T-helper 2 cell (primary cell): ENCODE measurements at places on chromosomes 16 and 17.

DNA sequence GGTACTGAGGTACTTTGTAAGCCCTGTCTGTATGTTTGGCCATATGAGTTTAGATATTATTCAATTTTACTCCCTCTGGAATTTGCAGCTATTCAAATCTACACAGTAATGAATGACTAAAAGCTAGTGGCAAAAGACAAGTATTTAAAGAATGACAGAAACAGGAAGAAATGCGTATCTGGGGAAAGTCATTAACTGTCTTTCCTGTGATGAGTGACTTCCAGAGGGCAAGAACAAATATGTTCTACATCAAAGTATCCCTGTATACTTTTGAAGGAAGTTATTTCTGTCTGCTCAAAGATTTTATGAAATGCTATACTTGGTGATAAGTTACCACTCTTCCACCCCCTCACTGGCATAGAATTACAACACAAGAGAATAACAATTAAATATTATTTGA is 489.3 kb upstream of the SOX9 start:
- no peak for DNase-seq

- no peak for DNase-seq
These were observed 510.2 kb downstream of the CDH13 start for GRCh38 chr16:83136924-83137323.

DNA sequence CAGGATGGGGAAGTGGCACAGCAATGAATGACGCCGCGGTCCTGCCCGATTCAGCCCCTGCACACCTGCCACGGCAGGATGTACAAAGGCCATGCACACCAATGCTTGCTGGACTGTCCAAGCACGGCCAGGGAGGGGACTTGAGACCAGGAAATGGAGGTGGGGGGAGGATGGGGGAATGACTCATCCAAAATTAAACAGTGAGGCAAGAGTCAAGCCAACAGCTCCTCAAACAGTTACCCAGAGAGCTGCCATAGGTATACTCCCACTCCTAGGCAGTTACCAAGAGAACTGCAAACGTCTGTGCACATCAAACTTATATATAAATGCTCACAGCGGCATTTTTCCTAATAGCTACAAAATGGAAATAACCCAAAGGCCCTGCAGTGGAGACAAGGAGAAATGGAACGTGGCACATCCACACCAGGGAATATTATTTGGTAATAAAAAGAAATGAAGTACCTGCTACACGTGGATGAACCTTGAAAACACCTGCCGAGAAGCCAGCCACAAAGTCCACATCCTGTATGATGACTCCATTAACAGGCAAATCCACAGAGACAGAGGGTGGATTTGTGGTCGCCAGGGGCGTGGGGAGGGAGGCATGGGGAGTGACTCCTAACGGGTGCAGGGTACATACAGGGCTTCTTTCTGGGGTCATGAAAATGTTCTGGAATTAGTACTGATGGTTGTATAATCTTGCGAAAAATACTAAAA is 54.1 kb downstream of the VAC14 start:
- no peak for DNase-seq

DNA sequence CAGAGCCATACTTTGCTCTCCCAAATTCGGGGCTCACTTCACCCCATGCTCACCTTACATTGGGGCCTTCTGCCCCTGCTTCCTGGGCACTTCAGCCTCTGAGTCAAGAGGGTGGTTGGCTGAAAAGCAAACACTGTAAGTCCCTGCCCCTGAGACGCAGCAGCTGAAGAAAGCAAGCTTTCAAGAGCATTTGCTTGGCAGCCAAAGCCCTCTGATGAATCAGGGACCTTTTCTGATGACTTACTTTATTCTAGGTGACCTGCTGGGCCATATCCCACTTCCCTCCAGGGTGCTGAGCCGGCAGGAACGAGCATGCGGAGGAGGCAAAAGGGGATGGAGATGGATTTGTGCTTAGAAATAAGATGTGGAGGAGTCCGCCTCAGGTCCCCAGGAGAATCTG is 147.0 kb upstream of the TNRC6C start:
- DNase-seq: no peak

- no peak for DNase-seq
These were observed 4.2 kb downstream of the MNT start for GRCh38 chr17:2396568-2397246.

- no peak for DNase-seq
These were observed 34.8 kb downstream of the CMTM3 start for GRCh38 chr16:66639091-66639885.

DNA sequence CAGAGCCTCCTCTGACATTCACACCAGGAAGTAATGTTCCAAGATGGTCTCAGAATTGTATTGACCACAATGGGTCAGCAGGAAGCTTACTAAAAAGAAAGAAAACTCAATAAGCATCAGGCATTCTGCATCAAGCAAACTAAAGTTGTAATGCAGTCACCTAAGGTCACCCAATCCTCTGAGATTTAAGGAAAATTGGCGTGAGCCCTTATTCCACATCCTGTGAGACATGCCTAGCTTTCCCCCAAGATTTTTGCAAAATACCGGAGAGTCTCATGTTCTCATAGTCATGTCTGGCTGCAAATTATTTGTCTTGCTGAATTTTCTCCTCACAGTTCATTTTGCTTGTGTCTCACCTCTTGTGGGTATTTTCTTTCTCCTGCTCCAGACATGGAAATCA is 417.1 kb upstream of the SOX9 start:
- no peak for DNase-seq

- no peak for DNase-seq
These were observed 34.0 kb downstream of the DGKE start for GRCh38 chr17:56867948-56868376.

- no peak for DNase-seq
These were observed 16.2 kb upstream of the TNRC6C start for GRCh38 chr17:77942112-77942988.

DNA sequence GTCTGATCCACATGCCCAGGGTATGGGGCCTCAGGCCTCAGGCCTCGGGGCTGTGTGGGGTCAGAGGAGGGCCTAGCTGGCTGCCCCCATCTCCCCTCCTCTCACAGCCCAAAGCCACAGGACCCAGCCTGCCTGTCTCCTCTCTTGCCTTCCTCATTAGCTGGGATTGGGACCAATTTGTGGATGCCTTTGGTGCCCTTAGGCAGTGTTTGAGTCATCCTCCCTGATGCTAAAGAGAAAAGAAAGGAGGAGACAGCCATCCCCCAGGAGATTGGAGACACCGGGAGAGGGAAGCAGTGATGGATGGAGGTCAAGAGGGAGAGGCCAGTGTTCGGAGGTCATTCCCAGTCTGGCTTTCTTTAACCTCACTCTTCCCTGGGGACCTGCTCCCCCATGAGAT is 23.3 kb upstream of the NOG start:
- no peak for DNase-seq

GRCh38 chr16:74837056-74837455 is 62.4 kb upstream of the FA2H start:
- no peak for DNase-seq
